ENCODE measurements at places on chromosomes 7 and 10.

GRCh38 chr7:73870041-73870492 is 9.1 kb downstream of the TMEM270 start:
- no peaks in the 10 kb centered on the region for H3K27me3 ChIP-seq
- H3K4me1 ChIP-seq, result peaks cover 6% of the 10 kb centered on the region
- H3K27ac ChIP-seq, result no peak overlapping the region
- no peaks in the 10 kb centered on the region for H3K36me3 ChIP-seq
- no peak for DNase-seq

- no peak for DNase-seq
- peaks cover 3% of the 10 kb centered on the region for H3K36me3 ChIP-seq
- H3K27ac ChIP-seq, result no peak overlapping the region
Observed at GRCh38 chr10:71354776-71355175, 35.7 kb downstream of the SLC29A3 start.

- DNase-seq, result no peak
- H3K4me1 ChIP-seq, result no peaks in the 10 kb centered on the region
- no peak overlapping the region for H3K4me3 ChIP-seq
- no peaks in the 10 kb centered on the region for H3K36me3 ChIP-seq
- H3K27ac ChIP-seq, result no peak overlapping the region
Observed at GRCh38 chr7:113657603-113658002, 261.2 kb downstream of the PPP1R3A start.

GRCh38 chr7:11458736-11459483 is 373.1 kb downstream of the THSD7A start:
- H3K4me1 ChIP-seq, result no peaks in the 10 kb centered on the region
- no peaks in the 10 kb centered on the region for H3K36me3 ChIP-seq
- no peak overlapping the region for H3K4me3 ChIP-seq
